ENCODE measurements at places on chromosomes 16 and 17.

DNA sequence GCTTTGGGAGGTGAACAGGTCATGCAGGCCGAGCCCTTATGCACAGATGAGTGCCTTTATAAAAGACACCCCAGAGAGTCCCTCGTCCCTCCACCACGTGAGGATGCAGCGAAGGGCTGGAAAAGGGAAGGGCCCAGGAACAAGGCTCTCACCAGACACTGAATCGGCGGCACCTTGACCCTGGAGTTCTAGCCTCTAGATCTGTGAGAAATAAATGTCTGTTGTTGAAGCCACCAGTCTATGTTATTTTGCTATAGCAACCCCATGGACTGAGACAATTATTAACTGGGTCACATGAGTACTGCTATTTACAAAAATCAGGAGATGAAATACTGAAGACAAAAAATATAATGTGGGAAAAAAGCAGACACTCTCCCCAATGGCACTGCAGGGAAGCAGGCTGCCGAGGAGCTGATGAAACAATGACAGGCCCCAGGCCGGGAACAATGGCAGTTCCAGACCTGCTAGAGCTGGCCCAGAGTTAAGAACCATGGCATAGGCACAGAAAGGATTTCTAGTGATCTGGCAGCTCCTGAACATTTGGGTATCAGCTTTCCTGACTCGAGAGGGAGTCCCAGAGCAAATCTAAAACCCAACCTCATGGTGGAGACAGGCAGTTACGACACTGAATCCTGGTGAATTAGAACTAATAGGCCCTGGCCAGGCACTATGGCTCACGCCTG is 17.8 kb upstream of the GGA2 start:
- no peak for DNase-seq

DNA sequence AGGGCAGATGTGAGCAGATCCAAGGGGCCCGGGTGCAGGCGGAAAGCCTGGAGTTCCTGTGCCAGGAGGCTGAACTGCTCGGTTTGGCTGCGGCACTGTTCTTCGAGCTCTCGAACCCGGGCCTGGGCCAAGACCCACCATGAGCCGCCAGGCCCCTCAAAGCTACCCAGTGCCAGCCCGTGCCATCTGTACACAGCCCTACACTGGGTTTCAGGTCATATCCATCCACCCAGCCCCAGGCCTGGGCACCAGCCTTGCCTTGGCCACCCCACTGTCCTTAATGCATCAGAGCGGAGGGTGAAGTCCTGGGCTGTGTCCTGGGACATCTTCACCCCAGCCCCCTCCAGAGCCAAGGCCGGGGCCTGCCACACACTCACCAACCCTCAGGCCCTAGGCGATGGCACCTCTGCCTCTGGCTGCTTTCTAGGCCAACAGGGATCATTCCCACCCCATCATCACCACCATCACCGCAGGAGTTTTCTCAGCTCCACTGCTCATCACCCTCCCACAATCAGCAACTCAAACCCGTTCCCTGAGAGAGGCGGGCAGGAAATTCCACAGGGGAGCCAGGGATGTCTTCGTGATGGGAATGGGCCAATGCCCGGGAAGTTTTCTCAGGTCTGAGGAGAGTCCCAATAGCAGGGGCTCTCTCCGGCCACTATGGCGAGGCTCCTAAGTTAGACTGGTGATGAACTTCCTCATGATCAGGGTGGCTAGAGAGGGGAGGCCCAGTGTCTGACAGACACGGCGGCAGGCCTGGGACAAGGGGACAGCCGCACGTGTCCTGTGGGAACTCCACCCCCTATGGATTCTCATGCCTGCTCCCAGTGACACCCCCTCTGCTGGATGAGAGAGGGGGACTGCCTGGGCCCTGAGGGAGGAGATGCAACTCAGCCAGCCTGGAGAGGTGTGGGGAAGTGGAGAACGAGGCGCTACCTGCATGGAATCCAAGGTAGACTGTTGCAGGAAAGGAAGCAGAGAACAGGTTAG is 9.1 kb downstream of the TSPOAP1 start:
- no peak for DNase-seq

- no peak for DNase-seq
Measured at GRCh38 chr17:4043862-4044261, 79.6 kb upstream of the ATP2A3 start.

DNA sequence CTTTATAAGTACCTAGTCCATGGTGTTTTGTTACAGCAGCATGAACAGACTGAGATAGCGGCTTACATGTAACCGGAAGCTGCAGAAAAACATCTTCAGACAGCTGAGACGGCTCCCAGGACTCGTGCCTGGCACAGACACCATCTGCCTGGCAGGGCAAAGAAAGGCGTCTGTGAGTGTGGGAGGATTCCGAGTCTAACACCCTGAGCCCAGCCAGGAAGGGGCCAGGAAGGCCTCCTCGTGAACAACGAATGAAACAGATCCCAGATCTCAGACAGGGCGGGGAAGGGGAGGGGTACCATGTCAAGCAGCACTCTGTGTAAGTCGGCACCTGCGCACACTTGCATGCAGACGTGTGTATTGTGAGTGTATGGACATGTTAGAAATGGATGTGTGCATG is 4.4 kb upstream of the CSNK1D start:
- no peak for DNase-seq

GRCh38 chr17:37833237-37833859 is 88.5 kb upstream of the HNF1B start:
- DNase-seq: peak; percentile 59

GRCh38 chr16:11296706-11297491 is 15.8 kb upstream of the PRM1 start:
- no peak for DNase-seq

DNA sequence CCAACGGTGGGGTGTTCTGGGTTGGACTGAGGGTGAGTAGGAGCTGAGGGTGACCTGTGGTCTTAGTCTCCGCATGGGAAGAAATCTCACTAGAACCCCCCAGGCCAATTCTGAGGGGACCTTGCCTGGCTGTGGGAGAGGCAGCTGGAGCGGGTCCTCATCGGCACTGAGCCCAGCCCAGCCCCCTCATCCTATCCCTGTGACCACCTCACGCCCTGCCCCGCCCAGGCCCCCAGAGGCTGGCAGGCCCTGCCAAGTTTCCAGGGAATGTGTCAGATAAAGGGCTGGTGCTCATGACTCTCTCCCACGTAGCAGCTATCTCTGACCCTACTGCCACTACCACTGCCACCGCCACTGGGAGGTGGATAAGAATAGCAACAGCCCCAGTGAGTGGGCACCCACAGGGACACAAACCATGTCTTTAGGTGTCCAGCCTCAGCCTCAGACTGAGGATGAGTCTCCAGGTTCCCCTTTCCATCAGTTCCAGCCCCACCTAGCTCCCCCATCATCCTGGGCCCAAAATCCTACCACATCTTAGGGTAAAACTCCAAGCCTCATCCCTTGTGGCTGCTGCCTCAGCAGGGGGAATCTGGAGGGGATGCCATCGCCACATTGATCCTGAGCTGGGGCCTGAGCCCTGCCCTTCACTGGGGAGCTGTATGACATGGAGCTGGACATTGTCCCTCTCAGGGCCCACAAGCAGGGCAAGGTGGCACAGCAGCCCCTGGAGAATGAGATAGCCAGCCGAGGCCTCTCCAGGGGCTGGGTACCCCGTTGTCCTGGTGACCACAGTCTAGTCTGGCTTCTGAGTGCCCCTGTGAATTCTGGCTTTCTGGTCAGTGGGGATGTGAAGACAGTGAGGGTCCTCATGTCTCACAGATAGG is 14.9 kb downstream of the CDH16 start:
- no peak for DNase-seq

DNA sequence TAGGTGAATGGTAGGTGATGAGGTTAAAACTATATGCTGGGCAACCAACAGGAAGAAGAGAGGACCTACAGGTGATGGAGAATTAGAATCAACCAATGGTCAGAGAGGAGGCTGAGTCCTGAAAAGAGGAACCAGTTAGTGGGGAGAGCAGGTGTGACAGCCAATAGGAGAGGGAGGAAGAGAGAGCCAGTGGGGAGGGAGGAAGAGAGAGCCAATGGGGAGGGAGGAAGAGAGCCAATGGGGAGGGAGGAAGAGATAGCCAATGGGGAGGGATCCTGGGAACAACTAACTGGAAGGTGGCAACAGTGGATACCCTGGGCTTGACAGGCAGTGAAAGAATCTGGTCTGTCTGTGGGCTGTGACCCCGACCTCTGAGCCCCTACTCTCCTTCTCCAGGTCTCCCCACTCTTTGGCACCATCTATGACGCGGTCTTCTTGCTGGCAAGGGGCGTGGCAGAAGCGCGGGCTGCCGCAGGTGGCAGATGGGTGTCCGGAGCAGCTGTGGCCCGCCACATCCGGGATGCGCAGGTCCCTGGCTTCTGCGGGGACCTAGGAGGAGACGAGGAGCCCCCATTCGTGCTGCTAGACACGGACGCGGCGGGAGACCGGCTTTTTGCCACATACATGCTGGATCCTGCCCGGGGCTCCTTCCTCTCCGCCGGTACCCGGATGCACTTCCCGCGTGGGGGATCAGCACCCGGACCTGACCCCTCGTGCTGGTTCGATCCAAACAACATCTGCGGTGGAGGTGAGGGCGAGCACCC is 3.7 kb downstream of the GUCY2D start:
- peak; percentile 26 for DNase-seq

GRCh38 chr17:66322764-66323163 is 20.4 kb downstream of the PRKCA start:
- DNase-seq: no peak

DNA sequence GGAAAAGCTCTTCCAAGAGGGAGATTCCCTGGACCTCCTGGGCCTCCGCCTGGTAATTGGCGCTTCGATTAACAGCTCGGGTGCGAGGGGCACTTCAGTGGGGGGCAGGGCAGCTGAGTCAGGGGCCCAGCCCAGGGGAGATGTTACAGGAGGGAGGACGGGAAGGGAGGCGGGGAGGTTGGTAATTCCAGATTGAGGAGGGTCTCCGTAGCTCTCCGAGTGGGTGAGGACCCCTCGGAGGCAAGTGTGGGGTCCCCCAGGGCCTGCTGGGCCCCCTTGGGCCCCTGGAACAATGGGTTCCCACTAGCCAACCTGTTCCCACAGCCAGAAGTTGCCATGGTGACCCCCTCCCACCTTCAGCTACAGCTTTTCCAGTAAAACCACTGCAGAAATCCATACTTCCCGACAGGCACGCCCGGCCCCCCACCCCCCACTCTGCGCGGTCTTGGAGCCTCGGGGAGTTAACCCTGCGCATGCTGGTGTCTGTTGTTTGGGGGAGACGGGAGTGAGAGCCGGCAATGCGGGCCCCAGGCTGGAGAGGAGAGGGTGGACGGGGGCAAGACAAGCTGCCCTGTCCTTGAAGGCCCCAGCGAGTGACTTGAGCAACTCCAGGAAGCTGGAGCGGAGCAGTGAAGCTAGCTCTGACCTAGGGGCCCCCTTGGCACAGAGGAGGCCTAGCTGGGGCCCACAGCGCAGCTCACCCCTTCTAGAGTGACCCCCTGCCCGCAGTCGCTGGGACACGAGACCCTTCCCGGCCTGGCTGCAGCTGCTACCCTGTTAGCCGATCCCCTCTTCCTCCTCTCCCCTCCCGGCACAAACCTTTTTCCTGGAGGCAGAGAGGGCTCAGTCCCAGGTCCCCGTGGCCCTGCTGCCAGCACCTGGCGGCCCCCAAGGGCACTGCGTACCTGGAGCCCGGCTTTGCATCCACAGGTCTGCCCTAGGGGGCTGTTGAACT is 37.8 kb downstream of the TMEM235 start:
- no peak for DNase-seq

Measured in inflammatory macrophage treated with lipopolysaccharide for 4 hours (primary cell).